ENCODE measurements at places on chromosomes 1 and 21.
A peak's percentile ranks its signal among the peaks of the same experiment; 100 is the strongest.

DNA sequence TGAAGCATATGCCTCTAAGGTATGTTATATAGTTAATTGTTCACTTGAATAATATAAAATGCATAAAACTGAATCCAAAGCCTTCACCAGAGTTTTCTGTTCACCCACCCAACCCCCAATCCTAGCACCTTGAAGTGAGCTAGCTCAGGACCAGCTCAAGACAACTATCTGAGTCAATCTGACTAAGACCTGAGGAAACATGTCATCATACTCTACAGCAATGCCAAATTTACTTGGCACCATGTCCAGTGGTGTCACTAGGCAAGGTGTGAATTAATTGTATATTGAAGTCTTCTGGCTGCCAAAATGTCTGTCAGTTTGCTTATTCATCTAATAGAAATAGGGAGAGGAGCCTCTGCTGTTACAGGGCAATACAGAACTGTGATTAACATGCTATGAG lies 3.8 kb downstream of the DNASE2B start:
- no peak for DNase-seq

DNA sequence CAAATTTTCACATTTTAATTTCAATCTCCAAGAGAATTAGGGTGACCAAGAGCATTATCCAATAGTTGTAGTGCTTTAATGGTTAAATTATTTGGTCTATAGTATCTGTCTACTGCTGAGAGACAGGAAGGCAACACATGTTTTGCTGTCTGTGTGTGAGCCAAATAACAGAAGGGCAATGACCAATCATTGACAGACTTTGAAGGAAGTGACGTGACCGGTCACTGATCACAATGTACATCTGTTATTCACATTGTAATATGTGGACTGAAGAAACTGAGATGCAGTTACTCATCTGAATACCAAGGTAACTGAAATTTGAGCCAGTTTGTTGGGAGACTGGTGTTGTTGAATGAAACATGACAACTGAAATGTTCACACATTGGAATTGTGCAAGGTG lies 196.7 kb downstream of the LRRC40 start:
- no peak for DNase-seq

DNA sequence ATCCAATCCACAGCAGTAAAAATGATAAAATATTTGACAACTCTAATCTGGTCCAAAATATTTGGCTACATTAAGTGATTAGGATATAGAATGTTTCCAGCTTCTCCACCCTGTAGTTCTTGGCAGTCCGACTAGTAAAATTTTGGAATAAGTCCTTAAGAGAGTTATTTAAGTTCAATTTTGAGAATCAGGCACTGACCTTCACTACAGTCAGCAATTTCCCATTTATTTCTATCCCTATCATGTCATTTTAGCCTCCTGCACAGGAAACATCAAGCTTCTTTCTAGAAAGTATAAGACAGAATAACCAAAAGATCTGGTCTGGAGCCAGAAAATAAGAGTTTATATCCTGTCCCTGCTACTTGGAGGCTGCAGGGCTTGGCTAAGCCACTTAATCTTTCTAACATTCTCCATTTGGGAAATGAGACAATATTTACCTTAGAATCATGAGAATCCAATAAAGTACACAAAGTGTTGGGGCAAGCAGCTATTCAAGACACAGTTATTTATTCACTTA lies 162.2 kb downstream of the DPYD start:
- no peak for DNase-seq

DNA sequence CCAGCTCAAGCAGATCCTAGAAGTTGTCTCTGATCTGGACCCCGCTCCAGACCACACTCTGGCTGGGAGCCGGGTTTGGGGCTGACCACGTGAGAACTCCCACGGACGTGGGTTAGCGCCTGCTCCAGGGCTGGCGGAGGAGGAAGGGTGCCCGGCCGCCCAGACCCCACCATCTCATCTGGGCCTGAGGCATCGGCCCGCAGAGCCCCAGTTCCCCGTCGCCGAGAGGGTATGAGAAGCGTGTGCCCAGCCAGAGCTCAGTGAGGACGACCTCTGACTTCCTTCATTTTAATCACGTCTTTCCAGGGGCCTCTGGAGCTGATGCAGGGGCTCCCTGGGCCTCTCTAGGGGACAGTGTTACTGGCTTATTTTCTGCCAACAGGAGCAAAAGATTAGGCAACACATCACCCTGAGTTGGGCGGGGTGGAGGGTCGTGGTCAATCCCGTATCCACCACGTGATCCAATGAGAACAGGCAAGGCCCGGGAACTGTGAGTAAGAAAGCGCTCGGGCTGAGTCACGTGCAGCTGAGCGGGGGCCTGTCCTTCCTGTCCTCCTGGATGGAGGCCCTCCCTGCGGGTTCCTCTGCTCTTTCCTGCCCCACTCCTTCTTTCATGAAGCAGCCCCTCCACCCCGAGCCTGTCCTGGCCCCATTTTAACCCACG lies 81.1 kb downstream of the SIK1 start:
- no peak for DNase-seq

GRCh38 chr1:15797614-15798390 lies 9.6 kb downstream of the UQCRHL start:
- no peak for DNase-seq

- no peak for DNase-seq
Measured at GRCh38 chr1:113088972-113089371, 16.0 kb downstream of the LRIG2 start.

GRCh38 chr1:242017580-242018233 lies 18.8 kb upstream of the MAP1LC3C start:
- DNase-seq, result no peak

GRCh38 chr1:22709891-22710700 lies 543 bp upstream of the EPHB2 start:
- DNase-seq, result peak; percentile 5

GRCh38 chr1:111161843-111162487 lies 21.9 kb downstream of the CEPT1 start:
- no peak for DNase-seq

DNA sequence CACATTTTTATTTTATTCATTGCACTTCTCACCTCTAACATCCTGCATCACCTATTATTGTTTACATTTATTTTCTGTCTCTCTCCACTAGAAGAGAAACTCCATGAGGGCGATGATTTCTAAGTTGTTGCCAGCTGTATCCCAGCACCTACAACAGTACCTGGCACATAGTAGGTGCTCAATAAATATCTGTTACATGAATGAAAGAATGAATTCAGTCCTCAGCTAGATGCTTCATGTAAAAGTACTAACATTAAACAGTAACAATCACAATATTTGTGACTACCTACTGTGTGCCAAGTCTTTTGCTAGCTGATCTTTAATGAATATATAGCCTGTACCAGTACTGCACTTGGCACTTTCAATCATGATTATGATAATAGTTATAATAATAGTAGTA lies 3.0 kb downstream of the TAS1R2 start:
- DNase-seq, result no peak

- no peak for DNase-seq
Measured at GRCh38 chr1:224411766-224412165, 22.8 kb downstream of the WDR26 start.

DNA sequence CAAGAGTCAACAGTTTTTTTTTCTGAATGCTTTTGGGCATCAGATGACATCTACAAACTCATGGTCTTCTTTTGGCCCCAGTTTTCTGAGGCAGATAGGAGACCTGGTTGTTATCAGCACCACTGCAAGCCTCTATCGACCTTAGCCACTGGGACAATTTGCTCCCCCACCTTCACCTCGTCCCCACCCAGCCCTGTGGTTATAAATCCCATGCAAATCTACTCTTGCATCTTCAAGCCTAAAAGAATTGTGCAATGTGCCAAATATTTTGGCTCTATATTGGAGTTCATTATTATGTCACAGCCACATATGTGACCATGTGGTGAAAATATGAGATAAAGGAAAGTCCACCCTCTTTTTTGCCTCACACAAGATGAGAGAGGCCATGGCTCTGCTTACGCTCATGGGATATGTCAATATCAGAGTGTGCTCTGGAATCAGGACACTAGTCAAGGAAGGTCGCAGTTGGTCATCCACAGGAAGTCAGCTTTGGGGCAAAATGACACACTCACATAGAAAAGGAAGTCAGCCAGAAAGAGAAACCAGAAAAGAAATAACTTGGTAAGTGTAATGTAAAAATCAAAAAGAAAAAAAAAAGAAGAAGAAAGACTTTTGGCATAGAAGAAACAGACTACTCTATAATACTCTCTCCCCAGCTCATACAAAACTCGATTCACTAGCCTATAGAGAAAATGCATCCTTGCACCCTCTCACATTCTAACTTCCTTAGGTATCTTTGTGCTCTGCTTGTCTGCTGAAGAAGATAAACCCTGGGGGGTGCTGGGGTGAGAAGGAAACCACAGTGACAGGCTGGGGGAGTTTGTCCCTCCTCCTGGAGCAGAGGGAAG lies 21.2 kb downstream of the SLC30A10 start:
- DNase-seq, result no peak

GRCh38 chr1:87437663-87438295 lies 109.1 kb downstream of the LMO4 start:
- DNase-seq, result no peak

DNA sequence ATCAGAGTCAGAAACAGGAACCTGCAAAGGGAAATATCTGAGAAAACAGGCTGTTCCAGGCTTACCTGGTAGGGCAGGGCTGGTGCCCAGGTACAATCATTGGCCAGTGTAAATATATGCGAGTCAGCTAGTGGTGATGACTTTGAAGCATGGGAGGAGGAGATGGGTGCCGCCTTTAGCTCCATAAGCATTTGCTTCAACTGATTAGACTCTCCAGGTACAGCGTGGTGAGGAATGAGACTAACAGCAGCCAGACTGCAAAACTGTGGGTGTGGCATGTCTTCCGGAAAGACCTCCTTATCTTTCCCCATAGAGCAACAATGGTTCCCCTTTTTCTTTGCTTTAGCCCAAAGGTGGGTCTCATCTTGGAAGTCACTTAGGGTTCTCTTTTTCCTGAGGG lies 137.2 kb downstream of the LRIG2 start:
- no peak for DNase-seq

DNA sequence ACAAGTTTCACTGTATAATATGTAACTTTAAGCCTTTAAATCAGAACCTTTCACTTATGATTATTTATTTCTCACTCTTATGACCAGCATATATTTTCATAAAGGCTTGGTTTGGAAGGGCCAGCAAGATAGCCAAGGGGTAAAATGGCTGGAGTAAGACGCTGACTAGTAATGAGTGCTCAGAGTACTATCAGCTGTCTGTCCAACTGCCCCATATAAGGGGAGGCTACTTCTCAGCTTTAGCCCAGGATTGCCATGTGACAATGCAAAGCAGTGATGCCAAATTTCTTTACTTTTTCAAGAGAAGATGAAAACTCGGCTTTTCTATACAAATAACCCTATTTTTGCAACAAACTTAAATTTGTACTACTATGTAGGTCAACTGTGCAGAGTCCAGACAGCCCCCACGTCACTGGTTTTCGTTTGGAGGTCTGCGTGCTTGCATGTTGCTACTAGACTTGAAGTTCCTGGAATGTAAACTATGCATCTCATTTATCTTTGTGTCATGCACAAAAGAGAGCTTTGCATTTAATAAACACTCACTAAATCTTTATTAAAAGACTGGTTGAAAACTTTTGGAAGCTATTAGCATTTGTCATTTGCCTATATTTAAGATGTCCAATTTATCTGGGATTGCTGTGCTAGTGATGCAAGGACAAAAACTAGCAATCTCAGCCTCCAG lies 110.4 kb downstream of the TNFSF18 start:
- DNase-seq, result no peak

DNA sequence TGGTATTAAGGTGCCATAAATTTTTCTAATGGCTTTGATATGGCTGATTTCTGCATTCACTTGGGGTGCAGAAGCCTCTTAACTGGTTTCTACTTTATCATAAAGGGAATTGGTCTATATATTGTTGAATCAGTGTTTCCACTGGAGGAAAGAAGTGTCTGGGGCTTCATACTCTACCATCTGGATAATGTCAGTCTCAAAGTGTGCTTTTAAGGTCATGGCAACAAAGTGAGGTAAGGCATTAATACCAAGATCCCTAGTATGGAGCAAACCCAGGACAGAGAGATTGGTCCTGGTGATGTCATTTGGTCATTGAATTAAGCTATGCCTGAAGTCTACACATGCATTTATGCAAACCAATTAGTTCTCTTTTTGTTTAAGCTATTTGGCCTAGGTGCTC lies 309.9 kb downstream of the DUSP10 start:
- no peak for DNase-seq

- DNase-seq, result no peak
Measured at GRCh38 chr1:177128665-177129281, 35.7 kb downstream of the ASTN1 start.

DNA sequence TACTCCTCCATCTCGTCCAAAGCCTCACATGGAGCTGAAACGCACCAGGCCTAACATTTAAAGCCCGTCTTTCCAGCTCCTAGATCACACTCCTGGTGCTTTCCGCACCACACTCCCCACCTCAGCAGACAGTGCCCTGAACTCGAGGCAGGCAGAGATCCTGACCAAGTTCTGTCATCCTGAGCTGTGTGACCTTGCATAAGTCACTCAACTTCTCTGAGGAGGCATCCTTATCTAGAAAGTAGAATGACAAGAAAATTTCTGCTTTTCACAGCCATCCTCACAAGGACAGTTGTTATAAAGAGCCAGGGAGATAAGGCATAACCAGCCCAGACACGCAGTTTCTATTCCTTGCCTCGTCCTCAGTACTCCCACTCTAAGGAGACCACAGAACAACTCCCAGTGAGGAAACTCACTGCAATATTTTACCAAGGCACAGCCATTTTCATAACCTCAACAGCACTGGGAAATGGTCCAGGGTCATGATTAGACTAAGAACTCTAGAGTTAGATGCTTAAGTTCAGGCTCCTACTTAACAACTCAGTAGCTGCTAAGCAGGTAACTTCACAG lies 3.1 kb downstream of the LRP8 start:
- DNase-seq, result no peak

DNA sequence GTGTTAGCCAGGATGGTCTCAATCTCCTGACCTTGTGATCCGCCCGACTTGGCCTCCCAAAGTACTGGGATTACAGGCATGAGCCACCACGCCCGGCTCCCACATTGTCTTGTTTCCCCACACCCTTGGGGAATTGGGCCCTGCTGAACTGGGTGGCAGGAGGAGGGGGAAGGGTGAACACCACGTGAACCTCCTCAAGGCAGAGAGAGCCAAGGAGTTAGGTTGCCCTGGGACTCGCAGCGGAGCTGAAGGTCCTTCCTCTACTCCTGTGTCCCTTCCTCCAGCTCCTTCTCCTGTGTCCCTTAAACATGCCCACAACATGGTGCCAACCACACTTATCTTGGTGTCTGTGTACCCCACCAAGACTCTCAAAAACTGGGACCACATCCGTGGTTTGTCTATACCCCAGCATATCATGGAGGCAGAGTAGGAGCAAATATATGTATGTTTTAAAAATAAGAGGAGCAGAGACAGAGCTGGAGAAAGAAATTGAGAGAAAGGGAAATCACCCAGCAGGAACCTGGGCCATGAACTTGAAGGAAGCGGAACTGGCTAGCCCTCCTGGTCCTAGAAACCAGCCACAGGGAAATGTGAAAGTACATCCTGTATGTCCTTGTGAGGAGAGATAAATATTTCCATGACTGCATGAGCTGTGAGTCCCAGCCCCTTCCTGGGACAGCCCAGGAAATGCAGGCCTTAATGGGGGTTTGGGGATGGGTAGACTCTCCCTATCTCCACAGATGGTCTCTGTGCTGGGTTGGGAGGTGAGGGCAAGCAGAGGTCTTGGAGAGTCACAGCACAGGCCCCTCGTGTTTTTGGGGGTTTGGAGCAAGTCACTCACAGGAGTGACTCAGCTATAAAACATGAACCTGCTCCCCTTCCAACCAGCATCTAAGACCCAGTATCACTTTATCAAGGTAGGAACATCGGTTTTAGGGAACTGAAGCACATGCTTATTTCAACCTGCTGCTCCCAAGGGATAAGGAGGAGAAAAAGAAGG lies 9.4 kb upstream of the TAL1 start:
- no peak for DNase-seq
